ENCODE measurements at places on chromosomes 7 and 10.
A peak's percentile ranks its signal among the peaks of the same experiment; 100 is the strongest.

GRCh38 chr10:123175389-123176387, 21.5 kb downstream of the BUB3 start:
- no peak for DNase-seq

DNA sequence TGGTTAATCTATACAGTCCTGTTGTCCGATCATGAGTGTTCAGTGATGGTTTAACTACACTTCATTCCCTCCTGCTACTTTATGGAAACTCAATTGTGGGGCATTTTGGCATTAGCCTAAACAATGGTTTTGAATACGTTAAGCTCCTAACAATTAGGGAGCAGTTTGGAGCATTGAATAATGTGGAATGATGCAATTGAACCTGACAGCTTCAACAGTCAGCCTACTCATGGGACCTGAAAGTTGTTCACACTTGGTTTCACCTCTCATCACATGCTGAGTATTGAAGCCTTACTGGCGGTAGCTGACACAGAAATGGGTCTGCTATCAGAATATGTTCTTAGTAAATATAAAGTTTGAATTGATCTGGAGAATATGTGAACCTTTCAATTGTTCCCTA, 186.1 kb downstream of the MLLT10 start:
- no peak for DNase-seq

GRCh38 chr7:41425926-41426325, 277.0 kb downstream of the INHBA start:
- DNase-seq, result peak; percentile 67

- no peak for DNase-seq
These were observed 529.8 kb upstream of the GALNT17 start for GRCh38 chr7:70602117-70602516.

GRCh38 chr10:86958116-86958900, at the start of gene SNCG:
Gene SNCG (plus strand): TSS chr10:86958599. CDS start chr10:86958698, 99 bp downstream.
- DNase-seq, result peak; percentile 52

GRCh38 chr10:131889755-131890154, 11.1 kb upstream of the PPP2R2D start:
- DNase-seq, result no peak

GRCh38 chr10:36604316-36604715, 521.1 kb upstream of the ANKRD30A start:
- no peak for DNase-seq

DNA sequence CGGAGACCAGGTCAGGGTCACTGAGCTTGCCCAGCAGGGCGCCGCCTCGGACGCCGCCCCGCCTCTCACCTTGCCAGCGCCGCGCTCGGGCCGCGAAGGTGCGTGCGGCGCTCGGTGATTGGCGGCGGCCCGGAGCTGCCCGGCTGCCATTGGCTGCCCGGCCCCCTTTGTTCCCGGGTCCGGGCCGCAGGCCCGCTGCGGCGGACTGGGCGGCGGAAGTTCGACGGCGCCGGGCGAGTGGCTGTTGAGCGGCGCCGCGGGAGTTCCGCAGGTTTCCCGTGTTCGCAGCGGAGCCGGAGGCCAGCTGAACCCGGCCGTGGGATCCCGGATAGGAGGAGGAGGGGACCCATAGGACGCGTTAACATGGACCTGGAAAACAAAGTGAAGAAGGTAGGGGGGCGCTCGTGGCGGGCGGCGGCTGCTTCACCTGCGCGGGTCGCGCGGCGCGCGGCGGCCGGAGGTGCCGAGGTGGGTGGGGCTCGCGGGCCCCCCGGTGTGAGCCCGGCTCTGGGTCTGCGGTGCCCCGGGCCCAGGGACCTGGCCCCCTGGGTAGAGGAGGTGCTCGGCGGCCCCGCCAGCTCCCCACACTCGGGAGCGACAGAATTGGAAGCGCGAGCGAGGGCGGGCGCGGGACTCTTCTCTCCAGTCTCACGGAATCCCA, at the start of gene TES:
Gene TES (plus strand): TSS at position 195 of the 661 bp plus-strand sequence. CDS start 169 bp downstream, at position 364.
- DNase-seq, result peak; percentile 66

DNA sequence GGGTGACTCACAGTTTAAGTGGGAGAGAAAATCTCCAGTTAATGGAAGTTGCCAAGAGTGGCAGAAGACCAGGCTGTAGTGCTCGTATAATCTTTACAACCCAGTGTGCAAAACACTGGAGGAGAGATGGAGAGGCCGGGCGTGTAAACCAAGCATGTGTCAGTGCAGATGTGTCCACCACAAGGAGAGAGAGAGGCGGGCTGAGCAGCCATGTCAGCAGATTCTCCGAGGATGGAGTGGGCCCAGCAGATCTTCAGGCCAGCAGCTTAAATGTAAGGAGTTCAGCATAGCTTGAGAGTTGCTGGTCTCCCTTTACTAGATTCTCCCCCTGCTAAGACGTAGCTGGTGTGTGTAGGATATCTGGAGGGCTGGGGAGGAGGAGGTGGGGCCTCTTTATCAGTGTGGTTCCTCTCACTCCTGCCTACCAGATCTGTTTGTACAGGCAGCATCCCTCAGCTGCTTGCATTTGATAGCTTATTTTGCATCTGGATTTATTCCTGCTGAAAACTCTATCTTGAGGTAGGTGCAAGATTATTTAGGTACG, 13.7 kb downstream of the BPGM start:
- DNase-seq, result no peak

DNA sequence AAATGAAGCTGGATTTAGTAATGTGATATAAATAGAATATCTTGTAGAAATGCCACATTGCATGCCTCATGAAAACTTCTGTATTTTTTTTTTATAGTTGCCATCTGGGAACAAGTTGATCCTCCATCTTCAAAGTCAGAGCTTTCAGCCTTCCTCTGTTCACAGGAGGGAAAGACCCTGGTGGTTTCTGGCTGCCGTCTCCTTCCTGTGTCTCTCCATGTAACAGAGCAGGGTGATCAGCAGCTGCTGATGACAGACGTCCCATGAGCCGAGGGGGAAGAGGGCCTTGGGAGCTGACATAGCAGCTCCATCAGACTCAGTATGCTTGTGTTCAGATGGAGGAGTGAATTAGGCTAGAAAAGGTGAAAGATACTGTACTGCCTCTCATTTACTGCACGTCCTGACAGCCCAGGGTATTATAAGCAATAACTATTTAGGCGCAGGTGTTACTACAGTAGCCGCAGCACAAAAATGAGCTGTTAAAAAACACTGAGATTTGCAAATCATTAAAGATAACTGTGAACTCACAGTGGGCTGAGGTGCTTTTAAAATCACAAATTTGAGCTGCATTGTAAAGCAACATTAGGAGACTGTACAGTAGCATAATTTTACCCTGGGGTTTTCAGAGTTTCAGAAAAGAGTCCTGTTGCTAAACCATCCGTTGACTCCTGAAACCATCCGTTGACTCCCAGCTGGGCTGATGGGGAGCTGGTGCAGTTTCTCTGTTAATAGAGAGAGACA, 103.3 kb downstream of the CFAP58 start:
- no peak for DNase-seq

DNA sequence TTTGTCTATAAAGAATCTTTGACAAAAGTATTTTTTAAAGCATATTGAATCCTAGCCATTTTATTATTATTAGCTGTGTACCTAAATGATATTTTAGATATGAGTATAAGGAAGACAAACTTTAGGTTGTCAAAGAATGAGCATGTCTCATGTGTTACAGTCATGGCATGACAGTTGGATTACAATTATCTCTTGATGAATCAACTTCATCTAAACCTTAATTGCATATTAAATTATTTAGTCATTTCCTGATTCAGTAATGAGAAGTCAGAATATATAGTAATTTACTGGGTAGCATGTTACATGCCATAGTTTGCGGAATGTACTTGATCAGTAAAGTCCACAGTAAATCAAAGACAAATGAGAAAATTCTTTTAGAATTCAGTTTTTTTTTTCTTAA, 59.2 kb downstream of the MAPK8 start:
- no peak for DNase-seq

GRCh38 chr10:130140425-130140824, 4.2 kb downstream of the GLRX3 start:
- no peak for DNase-seq

- no peak for DNase-seq
These were observed 147.1 kb downstream of the PHF14 start for GRCh38 chr7:11120675-11121220.

DNA sequence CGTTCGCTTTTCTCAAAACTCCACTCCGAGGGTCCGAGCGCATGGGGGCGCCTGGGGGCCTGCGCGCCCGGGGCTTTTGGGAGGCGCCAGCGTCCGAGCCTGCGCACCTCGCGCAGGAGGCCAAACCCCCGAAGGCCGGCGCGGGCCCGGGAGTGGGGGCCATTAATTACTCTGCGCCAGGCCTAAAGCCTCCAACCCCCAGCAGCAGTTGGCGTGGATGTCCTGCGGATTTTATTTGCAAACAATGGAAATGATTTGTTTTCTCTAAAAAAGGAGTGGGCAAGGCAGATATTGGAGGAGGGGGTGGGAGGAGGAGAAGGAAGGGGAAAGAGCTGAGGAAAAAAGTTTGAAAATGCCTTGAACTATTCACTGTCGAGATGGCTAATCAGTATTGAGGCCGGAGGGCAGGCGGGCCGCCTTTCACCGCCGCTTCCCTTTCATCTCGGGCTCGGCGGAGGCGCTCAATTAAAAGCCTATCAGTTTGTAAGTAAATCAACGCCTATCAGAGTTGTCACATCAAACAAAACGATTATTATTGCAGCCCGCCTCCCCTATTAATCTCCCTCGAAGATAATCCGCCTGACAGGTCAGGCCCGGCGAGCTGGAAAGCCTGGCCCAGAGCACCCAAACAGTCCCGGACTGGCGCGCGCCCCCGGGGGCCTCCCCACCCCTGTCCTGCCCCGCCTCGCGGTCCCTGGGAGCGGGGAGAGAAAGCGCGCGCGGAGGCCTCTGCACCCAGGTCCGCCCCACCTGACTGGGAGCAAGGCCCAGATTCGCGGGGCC, 3.4 kb upstream of the ZNF503 start:
- DNase-seq, result no peak

DNA sequence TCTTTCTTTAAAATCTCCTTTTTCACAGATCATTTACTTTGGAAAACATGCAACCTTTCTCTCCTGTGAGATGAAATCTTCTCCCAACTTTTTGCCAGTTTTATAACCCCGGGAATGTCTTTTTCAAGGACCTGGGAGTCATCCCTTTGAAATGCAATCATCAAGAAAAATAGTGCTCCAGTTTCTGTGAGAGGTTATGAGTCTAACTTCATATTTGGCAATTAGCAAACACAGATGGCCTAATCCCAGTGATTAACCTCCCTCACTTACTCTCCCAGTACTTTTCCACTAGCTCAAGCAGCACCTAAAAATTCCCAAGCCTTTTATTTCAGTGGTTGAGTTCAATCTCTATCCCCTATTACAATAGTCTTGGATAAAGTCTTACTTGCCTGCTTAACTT, 185.8 kb upstream of the TMEM106B start:
- DNase-seq, result no peak

GRCh38 chr10:110433740-110434139, 64.0 kb upstream of the DUSP5 start:
- DNase-seq, result no peak

DNA sequence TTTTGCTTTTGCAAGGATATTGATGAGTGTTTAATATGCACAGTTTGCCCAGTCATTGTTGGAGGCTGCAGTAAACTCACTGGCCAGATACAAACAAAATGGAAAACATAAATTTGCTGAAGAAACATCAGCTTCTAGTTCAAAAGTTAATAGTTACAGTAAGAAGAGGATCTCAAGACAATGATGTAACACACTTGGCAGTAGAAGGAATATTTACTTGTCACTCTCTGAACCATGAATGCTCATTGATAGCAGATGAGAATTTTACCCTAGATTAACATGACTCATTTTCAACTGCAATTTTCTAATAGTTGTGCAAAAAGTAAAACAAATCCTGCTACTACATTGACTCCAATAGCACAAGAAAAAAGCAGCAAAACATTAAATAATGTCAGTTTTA, 47.7 kb downstream of the VWC2 start:
- no peak for DNase-seq

- no peak for DNase-seq
These were observed 1037.1 kb downstream of the GATA3 start for GRCh38 chr10:9091530-9092093.

- peak; percentile 64 for DNase-seq
These were observed 135.8 kb downstream of the PLCE1 start for GRCh38 chr10:94129393-94130130.

DNA sequence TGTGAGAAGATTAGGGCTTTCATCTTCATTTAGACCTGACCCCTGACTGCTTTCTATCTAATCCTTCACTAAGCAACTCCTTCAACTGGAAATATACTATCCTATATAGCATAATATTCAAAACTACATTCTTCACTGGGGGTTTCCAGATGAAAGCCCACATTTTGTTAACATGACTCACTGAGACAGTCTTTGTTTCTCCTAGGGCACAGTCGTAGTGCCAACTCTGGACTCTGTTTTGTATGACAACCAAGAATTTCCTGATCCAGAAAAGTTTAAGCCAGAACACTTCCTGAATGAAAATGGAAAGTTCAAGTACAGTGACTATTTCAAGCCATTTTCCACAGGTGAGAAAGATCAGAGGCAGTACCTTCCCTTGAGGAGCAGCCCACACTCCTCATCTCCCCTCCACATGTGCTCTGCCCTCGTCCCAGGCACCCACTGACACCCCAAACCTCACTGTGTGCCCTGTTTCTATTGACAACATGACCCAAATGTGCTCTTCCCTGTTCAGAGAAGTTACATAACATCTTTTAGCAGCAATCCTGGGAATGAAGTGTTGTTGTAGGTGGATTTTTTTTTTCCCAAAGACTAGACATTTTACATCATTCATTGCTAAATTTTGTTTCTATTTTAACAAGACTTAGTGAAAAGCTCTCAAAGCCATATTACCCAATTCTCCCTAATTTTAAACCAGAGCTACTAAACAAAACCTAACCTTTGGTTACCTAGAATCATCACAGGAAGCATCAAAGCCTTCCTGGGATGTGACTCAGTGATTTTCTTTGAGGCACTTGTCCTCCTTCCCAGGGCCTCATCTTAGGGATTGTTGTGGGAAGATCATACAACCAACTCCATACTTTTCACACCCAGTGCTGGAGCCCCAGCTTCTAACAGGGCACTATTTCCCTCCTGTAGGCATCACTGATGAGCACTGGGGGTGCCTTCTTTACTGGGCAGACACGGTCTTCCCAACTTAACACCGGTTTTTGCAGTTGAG, 10.7 kb downstream of the CYP2E1 start:
- DNase-seq, result no peak

DNA sequence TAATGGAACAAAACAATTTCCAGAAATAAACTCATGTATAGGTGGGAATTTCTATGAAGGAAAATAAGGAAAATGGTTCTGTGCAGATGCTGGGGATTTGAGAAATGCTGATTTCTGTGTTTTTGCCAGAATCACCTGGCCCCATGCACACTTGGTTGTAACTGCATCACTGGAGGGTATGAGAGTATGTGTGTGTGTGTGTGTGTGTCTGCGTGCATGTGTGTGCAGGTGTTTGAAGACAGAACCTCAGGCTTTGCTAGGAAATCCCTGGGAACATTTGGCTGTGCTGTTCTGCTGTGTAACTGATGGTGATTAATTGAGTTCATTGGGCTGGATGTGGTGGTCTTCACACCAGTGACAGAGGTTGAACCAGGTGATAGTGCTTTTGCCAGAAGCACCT, 141.6 kb downstream of the CAMK1D start:
- DNase-seq, result no peak

- DNase-seq, result no peak
These were observed 1057.5 kb downstream of the NRG3 start for GRCh38 chr10:82932451-82932850.

- DNase-seq, result no peak
These were observed 19.2 kb downstream of the LHPP start for GRCh38 chr10:124480860-124481259.
